RWPE2 (cell line): ENCODE measurements at places on chromosomes 4 and X.

DNA sequence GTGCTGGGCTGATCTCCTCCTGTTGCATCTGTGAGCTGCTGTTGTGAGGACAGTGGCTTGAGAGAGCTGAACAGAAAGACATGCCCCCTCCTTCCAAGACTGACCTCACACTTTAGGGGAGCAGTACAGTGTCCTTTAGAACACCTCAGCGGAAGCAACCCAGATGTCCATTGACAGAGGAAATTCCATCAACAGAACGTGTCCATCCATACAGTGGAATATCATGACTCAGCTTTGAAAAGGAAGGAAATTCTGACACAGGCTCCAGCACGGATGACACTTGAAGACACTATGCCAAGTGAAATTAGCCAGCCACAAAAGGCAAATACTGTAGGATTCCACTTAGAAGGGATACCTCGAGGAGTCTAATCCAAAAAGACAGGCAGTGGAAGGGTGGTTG, 103.5 kb downstream of the GPR143 start:
- no peak for DNase-seq

GRCh38 chr4:25158817-25159216, 1.4 kb downstream of the SEPSECS start:
- no peak for DNase-seq

DNA sequence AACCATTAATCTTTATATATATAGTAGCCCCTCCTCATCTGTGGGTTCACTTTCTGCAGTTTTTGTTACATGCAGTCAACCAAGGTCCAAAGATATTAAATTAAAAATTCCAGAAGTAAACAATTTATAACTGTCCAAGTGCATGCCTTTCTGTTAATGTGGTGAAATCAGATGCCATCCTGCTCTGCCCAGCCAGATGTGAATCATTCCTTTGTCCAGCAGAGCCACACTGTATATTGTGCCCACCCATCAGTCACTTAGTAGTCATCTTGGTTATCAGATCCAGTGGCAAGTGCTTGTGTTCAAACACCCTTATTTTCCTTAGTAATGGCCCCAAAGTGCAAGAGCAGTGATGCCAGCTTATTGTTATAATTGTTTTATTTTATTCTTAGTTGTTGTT, 17.2 kb upstream of the PRDM5 start:
- no peak for DNase-seq

- no peak for DNase-seq
Measured at GRCh38 chr4:154838694-154839093, 57.6 kb downstream of the RBM46 start.

GRCh38 chr4:115674485-115674884, 561.1 kb upstream of the NDST4 start:
- no peak for DNase-seq

DNA sequence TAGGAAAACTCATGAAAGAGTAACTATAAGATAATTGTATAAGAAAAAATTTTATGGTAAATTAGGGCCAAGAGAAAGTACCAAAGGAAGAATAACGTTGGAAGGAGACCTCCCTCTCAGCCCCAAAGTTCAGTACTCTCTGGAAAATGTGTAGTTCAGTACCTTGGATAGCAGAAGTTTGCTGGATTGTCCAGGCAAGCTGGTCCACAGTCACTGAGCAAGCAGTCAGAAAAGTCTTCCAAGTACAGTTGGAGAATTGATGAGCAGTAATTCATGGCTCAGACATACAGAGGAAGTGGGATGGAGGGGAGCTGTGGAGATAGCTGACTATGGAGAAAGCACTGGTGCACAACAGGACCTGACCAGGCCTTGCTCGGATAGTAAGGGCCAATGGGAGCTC, 598.2 kb upstream of the NDST4 start:
- DNase-seq, result no peak

DNA sequence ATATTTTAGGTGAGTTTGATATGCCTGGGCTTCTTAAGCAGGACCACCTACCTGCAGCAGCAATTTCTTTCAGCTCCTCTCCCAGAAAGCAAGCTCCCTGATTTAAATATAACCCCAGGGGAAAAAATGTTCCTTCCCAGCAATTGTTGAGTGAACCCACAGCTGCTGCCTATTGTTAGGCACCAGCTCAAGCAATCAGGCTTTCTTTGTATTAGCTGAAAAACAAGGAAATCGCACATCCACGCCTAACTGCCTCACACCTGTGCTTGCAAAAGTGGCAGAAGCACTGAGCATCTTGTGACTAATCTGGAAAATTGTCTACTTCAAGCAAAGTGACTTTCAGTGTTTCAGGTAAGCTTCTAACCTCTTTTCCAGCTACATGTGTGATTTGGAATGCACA, 432.2 kb downstream of the SMARCA1 start:
- no peak for DNase-seq
